Heart right ventricle (tissue), 16 donors: ENCODE measurements at places on chromosomes 2 and 18. TPM values are rescaled to one million over a fixed set of nuclear protein-coding genes. Genes with fewer than 3 reads are reported as not detected.

DNA sequence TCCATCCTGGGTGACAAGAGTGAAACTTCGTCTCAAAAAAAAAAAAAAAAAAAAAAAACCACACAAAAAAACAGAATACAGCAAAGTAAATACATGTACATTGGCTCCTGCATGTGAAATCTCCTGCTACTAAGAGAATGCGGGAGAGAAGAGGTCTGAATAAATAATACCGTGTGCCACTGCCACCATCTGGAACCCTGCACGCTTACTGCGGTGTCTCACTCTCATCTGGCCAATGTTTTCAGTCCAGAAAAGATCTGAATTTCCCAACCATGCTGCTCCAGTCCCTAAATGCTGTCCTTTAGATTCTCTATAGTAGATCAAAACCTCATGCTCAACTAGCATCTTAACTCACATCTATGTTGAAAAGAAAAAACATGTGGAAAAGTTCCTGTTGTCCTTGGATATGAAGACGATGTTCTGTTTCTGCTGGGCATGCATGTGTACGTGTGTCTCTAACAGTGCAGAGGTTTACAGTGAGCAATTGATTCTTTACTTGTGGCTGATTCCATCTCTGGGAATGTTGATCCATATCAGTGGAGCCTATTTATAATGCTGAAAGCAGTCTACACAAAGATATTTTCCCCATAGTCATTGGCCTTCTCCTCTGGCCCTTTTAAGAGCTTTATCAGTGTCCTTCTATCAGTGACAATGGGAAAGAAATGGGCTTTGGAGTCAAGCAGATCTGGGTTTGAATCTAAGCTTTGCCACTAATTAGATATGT, 11.9 kb downstream of the STON1 start:
- no peak for DNase-seq

DNA sequence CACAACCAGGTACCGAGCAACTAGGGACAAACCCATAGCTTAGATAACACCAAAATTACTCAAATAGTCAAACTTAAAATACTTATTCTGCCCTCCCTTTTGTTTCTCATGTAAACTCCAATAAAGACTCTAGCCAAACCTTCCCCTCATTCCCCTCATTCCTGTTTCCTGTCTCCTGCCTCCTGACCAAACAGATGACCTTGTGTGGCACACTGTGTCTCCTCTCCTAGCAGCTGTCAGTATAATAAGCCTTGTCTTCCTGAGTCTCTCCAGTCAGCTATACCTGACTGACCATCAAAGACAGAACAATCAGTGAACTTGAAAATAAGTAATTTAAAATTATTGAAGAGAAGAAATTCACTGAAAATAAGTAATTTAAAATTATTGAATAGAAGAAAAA, 14.3 kb downstream of the SULT1C4 start:
- DNase-seq: no peak

- DNase-seq: no peak
These were observed 109.3 kb downstream of the CHST9 start for GRCh38 chr18:27075828-27076227.

DNA sequence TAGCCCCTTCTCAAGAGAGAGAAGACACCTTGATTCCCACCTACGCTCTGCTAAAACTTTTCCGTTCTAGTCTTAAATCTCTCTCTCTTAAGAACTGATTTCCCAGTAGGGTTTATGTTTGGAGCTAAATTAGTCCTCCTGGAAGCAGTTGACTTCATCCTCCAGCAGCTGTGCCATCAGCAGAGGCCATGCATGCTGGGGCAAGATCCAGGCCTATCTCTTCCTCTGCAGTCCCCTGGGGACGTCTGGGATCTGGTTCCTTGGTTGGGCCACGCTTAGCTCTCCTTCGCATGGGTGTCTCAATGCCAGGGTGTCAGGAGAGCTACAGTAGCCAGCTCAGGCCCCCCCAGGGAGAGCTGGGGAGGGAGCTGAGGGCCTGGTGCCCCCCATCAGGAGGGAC, 49.7 kb downstream of the HPCAL1 start:
- DNase-seq: no peak

NRP2 gene
- polyA plus RNA-seq: 2.5 TPM
